ENCODE measurements at places on chromosomes 2 and 18.

DNA sequence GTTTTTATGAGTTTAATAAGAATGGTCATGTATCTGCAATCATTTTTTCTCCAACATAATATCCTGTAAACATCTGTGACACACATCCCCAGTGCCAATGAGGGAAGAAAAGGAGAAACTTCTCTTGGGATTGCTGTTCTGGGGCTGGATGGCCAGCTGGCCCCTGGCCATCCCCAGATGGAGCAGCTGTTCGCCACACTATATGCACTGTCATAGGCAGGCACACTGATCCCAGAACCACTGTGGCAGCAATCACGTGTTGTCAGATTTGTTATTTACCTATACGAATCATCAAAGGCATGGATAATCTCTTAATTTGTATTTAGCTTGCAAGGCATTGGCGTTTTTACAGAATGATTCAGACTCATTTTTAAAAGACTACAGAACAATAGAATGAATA lies 167.6 kb upstream of the ACAA2 start:
- DNase-seq: no peak

- DNase-seq: no peak
Observed at GRCh38 chr18:5288517-5288935, 7.0 kb downstream of the ZBTB14 start.

DNA sequence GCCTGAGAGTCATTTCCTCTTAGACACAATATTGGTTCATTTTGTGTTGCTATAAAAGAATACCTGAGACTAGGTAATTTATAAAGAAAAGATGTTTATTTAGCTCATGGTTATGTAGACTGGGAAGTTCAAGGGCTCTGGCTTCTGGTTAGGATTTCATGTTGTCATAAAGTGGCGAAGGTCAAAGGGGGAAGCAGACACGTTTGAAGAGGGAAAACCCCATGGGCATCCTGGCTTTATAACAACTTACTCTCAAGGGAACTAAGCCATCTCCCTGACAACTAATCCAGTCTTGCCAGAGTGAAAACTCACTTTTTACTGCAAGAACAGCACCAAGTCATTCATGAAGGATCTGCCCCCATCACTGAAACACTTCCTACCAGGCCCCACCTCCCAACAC lies 89.7 kb upstream of the RNF152 start:
- DNase-seq: no peak

- no peak for DNase-seq
Observed at GRCh38 chr2:121287146-121287798, 2.3 kb upstream of the TFCP2L1 start.

- no peak for DNase-seq
Observed at GRCh38 chr2:182006595-182007341, 21.1 kb downstream of the PPP1R1C start.

GRCh38 chr2:237723602-237724001 lies 75.0 kb upstream of the RBM44 start:
- no peak for DNase-seq

GRCh38 chr2:118105497-118105896 lies 17.2 kb downstream of the INSIG2 start:
- no peak for DNase-seq

Measured in NCI-H1417 treated with DMSO at 0.1 percent for 48 hours (cell line).